ENCODE measurements at places on chromosomes 12 and 14.
A peak's percentile ranks its signal among the peaks of the same experiment; 100 is the strongest.

GRCh38 chr12:21888276-21888863, 52.9 kb downstream of the ABCC9 start:
- DNase-seq, result no peak

DNA sequence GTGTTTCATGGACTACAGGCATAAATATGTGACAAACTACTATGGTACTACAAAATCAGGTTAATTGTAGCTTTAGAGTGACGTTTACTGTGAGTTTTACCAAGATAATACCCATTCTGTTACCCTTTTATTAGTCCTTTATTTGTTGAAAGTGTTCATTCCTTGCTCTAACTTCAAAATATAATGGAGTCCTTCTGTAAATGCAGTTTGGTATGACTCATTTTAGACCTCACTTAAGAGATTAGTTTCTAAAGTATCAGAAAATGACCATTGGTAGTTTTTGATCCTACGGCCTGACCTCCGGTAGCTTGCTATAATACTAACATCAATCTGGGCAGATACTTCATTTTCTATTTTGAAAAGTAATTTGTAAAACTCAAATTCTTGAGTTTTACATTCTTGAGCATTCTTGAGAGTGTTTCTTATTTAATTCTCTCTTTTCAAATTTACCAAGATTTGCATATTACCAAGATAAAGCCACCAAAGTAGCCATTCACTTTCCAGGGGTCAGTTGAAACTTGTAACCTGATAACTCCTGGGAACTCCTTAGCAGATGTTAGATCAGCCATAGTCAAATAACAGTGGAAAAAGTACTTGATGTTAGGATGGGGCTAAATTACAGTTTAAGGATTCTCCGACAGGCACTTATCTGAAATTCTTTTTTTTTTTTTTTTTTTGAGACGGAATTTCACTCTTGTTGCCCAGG, 4.2 kb downstream of the HSPA2 start:
- DNase-seq, result no peak

DNA sequence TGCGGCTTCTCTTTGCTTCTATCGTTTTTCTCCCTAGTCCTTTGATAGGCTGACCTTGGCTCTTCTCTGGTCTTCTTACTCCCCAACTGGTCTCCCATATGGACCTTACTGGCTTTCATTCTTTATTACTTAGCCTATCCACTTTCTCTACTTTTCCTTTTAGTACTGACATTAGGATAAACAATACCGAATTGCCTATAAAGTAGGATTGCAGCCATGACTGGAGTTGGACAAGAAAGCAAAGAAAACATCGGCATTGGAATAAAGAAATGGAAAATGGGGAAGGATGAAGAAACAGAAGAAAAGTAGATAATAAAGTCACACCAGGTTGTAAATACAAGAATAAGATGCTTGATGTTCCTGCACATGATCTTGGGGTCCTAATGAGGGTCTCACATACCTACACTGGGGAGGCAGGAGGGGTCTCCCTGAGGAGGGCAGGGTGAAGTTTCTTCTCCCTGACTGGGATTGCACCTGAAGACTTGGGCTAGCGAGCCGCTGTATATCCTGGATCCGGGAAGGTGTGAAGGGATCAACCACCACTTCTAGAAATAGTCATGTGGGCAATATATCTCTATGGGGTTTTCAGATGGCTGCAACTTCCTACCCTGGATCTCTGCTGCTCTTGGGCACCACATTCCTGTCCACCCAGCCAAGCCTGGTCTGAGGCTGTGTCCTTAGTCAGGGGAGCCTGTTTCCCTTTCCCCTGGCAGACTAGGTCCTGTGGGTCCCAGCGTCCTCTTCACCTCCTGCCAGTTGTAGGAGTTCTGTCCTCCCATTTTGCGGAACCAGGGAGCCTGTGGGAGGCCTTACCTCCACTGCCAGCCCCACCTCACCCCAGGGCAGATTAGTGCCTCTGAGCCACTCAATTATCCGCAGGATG, 13.1 kb downstream of the NKX2-1 start:
- DNase-seq, result no peak

DNA sequence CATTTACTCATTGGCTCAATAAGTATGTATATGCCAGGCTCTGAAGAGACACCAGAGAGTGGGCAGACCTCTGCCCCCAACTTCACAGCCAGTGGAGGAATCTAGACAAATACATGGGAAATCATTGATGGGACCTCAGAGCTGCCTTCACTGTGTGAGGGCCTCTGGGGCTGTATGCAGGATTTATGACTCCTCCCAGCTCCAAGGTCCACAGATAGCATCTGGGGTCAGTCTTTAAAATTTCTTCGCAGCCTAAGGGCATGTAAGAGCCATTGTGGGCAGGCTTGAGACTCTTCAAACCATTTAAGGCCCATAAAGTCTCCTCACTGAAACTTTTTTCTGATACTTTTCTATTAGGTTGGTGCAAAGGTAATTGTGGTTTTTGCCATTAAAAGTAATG, 125.5 kb downstream of the SPTSSA start:
- DNase-seq, result no peak

GRCh38 chr12:68074306-68075027, 85.1 kb downstream of the IFNG start:
- DNase-seq, result no peak

- DNase-seq, result no peak
These were observed 62.6 kb upstream of the VASH1 start for GRCh38 chr14:76698631-76699030.

- DNase-seq, result no peak
These were observed 51.5 kb downstream of the FAR2 start for GRCh38 chr12:29200586-29200985.

DNA sequence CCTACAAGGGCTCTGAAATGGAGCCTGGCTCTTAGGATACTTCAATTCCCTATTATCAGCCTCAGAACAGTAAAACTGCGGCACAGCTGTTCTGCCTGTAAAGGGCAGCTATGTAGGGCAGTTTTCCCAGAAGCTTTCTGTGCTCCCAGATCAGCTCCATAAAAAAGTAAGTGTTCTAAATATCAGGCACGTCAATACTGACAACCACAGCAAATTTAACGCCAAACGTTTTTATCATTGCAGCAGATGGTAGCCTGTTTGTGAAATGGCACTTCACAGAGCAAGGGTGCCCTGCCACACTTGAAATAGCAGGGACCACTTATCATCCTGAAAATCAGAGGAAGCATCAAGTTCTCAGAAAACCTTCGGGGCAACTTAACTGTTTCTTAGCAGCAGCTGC, 54.8 kb upstream of the PTHLH start:
- DNase-seq, result no peak

DNA sequence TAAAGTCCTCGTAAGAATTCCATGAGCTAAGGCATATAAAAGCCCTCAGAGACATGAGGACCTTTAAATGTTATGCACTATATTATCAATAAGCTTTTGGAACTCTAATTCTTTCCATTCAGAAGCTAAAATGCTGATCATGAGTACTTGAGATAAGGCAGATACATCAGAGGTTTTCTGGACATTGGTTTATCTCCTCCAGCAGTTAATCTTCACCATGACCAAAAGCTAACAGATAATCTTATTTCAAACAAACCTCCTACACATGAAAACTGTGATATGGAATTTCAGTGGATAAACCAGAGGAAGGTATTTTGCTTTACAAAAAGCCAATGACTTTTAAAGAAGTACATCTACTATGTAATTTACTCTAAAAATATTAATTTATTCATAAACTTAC, 97.9 kb upstream of the BBS10 start:
- no peak for DNase-seq

- no peak for DNase-seq
These were observed 39.8 kb upstream of the HMGA2 start for GRCh38 chr12:65784289-65785015.

GRCh38 chr14:77640756-77641533, 24.5 kb upstream of the SPTLC2 start:
- peak; percentile 31 for DNase-seq

DNA sequence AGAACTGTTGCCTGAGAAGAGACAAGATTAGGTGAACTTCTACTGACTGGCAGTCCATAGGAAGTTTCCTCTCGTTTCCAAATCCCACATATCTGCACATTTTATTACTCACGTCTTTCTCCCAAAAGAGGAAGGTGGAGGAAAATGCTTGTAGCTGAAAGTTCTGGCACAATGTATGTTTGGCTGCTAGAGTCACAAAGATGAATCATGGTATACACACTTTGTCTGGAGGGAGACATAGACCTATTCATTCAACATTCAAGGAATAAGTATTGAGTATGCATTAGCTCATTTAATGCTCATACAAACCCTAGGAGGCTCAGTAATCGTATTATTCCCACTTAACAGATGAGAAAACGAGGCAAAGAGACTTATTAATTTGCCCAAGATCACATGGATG, 291.8 kb downstream of the FOXN3 start:
- DNase-seq, result no peak

GRCh38 chr12:1830981-1831963, 10.9 kb downstream of the LRTM2 start:
- no peak for DNase-seq

GRCh38 chr14:103220134-103220981, 97.1 kb downstream of the TNFAIP2 start:
- DNase-seq, result no peak

DNA sequence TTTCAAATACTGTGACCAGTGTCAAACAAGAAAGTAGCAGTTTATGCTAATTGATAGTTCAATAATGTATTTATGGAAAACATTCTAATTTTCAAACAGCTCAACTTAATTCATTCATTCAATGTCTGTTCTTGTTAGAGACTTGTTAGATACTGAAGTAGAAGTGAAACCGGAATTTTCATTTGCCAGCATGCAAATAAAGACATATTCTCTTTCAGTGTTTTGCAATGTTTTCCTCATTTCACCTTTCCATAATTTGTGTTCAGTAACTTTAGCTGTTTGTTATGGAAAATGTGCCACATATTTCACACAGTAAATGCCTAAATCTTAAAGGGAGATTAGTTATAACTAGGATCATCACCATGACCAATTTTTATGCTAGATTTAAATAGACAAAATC, 21.2 kb downstream of the TAS2R50 start:
- no peak for DNase-seq

DNA sequence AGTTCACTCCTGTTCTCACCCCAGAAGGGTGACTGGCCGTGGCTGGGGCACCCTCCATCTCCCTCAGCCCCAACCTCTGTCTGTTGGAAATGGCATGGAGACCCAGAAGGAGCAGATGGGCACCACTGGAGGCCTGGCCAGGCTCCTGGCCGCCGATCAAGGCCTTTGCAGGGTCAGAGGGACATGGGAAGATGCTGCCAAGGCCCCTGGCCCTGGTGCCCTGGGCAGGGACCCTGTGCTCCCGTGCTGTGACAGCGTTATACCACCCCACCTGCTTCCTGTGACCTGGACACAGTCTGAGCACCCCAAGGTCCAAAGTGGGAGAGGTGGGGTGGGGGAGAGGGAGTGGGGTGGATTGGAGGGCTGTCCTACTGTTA, 3.5 kb downstream of the INF2 start:
- DNase-seq, result no peak

DNA sequence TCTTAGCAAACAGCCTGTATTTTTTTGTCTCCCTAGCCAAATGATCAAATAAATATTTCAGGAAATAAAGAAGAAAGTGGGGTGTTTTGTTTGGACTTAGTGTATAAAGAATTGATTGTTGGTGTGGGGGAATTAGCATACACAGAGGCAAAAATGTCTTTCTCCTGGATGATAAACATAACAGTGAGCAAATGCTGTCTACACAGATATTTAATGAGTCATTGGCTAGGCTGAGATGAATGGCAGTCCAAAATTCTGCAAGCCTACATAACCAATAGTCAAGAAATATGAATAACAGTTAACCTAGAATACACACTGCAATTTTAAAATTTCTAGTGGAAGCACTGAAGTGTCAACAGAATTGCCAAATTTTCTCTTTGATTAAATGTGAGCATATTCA, 35.8 kb downstream of the MYF5 start:
- DNase-seq, result no peak

DNA sequence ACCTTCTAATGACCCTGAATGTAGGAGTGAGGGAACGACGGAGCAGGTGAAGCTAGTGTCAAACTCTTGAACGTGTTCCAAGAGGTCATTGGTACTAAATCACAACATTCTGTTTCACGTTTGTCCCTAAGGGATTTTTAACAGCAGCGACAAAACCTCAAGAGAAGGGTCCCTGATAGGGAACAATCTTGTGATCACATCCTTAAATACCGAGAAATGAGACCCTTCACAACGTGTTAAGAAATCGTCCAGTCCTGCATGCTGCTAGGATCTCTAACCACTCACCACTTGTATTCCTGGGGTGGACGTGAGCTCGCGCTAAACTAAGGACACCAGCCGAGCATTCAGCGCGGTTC, 134.1 kb upstream of the KRAS start:
- DNase-seq, result no peak

DNA sequence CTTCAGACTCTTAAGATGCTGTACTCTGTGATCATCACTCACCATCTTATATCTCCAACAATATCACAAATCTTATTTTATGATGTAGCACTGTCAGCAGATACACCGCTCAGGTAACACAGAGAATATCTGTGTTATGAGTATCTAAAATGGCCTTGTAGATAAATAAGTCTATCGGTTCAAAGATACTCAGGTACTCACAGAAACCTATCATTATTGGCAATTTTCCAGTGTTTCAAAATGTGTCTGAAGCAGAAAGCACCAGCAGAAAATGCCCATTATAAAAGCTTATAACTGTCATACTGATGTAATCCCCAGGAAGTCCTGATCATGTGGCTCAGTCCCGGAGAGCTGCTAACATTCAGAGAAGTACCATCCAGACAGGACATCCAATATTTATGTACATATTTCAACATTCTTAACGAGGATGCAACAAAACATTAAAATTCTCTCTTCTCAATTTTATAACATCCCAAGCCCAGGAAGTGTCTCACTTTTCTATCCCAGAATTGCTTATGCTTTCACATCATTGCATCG, 190.7 kb upstream of the LMNTD1 start:
- no peak for DNase-seq

DNA sequence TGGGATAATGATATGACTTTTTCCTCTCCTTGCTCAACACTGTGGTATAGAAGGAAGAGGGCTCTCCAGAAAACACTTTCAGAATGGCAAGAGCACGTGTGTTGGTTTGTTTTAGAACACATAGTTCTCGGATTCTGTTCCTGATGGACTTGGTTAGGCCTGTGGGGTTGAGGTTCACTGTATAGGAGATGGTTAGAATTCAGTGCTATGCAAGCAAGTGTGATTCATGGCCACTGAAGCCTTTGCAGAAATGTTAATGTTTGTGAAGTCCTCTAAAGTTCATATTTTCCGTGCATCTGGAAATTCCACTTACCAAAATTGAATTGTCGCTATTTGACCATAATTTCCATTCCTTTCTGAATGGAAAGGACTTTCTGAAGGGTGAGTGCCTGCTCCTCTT, 233.2 kb upstream of the DDHD1 start:
- no peak for DNase-seq

GRCh38 chr12:93287149-93287548, 90.6 kb upstream of the NUDT4 start:
- DNase-seq, result no peak

GRCh38 chr14:55838529-55839052, 258.6 kb downstream of the KTN1 start:
- no peak for DNase-seq

GRCh38 chr12:16329594-16329993, 17.9 kb upstream of the MGST1 start:
- no peak for DNase-seq
